ENCODE measurements at places on chromosomes 7 and 10.

DNA sequence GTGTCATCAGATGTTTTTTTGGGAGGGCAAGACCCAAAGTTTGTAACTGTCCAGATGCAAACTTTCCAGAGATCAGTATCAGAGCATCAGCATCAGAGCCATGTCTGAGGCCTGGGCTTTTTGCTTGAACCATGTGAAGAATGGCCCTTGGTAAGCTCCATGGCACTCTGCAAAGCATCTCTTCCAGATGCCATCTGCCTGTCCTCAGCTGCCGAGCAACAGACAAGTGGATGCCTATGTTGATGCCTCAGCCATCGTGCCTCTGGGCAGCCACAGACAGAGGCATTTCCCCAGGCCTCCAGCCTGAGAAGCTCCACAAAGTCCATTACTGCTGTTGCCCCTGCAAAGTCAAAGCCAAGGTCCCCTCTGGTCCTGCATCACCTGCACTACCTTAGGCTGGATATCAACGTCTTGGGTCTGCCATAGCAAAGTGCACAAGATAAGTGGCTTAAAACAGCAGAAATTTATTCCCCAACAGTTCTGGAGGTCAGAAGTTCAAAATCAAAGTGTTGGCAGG lies 670.2 kb upstream of the MKI67 start:
- no peak for DNase-seq

DNA sequence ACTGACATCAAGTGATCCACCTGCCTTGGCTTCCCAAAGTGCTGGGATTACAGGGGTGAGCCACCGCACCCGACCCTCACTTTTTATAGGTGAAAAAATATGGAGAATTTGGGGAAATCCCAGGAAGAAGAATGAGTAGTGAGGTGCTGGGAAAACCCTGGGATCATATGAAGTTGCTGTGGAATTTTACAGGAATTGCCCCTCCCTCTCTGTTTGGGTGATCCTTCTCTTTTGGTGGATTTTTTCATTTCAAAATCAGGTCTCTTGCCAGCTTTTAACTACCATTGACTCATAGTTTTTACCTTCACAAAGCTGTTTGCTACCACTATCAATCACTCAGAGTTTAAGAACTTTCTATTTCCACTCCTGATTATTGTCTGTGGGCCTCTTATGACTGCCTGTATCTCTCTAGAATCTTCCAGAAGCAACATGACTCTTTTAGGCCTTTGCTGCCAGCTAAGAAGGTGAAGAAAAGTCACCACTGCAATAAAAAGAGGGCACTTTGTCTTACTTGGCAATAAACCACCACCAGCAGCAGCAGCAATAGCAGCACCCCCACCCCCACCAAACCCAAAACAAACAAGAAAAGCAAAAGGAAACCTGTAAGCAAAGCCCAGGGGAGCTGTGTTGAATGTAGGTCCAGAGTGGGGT lies 4.0 kb upstream of the GIMAP8 start:
- no peak for DNase-seq

GRCh38 chr7:86904949-86905834 lies 154.3 kb downstream of the ELAPOR2 start:
- peak; percentile 10 for DNase-seq

DNA sequence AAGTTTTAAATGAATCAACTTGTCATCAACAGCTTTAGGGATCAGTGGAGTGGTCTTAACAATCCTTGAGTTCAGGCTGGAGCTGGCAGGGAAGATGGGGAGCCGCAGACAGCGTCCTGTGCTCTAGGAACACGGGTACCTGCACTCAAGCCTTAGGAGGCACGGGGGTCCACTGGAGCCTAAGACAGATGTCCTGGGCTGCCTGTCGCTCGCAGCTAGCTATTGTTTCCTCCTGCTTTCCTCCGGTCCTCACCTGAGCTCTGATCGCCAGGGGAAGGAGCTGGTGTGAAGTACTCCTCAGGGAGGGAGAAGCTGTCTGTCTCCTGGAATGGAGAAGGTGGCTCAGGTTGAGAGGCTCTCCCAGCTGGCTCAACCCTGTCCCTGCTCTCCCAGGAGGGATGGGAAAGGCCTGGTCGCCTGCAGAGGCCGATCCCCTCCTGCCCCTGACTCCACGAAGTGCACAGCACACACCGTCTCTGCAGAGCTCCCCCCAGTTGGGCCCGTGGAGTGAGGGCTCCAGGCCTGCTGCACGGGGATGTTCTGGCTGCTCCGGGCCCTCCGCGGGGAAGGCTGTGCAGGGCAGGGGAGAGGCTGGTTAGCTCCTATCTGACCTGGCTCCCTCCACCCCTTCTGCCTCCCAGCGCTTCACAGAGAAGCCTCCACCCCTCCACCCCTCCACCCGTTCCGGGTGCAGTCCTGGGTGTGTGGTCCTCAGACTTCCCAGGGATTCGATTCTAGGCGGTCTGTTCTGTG lies 14.5 kb upstream of the PYROXD2 start:
- no peak for DNase-seq

DNA sequence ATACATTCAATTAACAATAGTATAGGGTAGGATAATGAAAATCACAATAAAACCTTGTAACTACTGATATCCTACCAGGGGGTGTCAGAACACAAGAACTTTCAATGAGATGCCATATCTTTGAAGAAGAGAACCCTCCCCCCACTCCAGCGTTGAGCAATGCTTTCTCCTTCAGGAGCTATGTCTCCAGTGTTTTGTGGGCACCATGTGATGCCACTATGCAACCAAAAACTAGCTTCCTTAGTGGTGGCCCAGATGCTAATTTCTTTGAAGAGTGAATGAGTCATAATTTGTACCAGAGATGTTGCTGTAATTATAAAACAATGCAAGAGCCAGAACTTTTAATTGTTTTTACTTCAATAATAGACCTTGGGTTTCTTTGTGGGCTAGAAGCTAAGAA lies 76.0 kb upstream of the ADO start:
- DNase-seq, result no peak

DNA sequence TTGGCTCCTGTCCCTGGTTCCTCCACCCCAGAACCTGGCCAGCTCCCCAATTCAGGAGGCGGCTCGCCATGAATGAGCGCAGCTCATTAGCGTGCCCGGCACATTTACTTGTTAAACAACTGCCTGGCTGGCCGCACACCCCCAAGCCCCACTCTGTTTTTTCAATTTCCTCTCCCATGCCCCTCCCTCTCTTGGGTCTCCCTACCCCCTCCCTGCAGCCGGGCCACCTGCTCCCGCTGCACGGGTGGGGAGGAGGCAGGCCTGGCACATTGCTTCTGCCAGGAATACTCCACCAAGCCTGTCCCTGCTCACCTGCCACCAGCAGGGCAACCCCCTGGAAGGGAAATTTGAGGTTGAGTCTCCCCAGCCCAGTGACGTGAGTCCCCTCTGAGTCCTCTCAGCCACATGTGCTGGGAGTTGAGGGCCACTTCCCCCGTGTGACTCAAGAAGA lies 2.5 kb upstream of the SLIT1 start:
- DNase-seq, result peak; percentile 16
